ENCODE measurements at places on chromosomes 16 and 17.

- DNase-seq = no peak
Measured at GRCh38 chr16:86232496-86232895, 277.8 kb upstream of the FOXF1 start.

- peak; percentile 86 for DNase-seq
Measured at GRCh38 chr17:44919885-44920564, 4.7 kb upstream of the GFAP start.

- no peak for DNase-seq
Measured at GRCh38 chr16:13150181-13150885, 248.9 kb downstream of the SHISA9 start.

DNA sequence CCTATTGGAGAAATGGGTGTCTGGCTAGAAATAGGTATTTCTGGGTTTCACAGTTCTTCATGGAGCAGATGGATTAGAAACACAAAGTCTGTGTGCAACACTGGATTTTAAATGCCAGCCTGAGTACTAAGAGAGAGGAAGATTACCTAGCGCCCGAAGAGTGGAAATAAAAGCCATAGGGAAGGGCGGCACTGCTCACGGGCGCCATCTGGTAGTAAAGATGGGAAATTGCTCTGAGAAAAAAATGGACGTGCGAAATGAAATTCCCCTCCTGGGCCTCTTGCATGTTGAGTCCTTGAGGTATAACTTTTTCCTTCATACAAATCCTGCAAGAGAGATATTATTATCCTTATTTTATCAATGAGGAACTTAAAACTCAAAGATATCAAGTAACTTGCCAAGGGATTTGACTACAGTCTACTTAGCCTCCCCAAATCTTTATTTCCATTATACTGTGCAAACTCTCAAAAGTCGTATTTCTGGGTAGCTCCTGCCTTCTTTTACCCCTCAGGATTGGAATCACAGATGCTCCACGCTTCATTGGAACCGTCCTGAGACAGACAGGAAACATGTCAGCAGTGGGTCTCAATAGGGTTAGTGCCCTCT, 72.8 kb downstream of the MMD start:
- no peak for DNase-seq

DNA sequence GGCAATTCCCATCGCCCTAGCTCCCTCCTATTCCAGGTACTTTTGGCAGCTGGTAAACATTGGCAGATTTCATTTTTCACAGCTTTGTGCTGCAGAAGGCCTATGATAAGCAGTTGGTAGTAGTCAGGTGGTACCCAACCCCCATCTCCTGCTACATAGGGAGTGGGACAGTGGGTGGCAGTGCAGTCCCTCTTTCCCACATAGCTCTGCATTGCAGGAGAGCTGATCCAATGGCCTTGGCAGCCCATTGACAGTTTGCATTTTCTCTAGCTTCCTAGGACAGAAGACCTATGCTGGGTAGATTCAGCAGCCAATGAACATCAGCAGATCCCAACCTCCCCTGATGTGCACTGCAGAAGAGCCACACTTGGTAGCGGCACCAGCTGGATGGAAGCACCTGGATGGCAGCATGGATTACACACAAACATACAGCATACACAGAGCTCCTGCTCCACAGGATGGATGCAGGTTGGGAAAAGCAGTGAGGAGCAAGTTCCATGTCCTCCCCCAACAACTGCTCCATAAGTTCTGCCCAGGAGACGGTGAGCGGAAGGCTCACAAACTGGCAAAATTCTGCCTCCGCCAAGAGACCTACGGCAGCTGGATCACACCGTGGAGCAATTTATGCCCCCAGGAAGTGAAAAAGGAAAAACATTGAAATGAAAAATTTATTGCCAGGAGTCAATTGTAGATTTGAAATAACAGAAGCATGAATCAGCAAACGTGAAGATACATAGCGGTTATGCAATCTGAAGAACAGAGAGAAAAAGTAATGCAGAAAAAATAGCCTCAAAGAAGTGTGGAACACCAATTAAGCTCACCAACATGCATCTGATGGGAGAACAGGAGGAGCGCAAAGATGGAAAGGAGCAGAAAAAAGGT, 95.7 kb downstream of the CACNG1 start:
- no peak for DNase-seq

DNA sequence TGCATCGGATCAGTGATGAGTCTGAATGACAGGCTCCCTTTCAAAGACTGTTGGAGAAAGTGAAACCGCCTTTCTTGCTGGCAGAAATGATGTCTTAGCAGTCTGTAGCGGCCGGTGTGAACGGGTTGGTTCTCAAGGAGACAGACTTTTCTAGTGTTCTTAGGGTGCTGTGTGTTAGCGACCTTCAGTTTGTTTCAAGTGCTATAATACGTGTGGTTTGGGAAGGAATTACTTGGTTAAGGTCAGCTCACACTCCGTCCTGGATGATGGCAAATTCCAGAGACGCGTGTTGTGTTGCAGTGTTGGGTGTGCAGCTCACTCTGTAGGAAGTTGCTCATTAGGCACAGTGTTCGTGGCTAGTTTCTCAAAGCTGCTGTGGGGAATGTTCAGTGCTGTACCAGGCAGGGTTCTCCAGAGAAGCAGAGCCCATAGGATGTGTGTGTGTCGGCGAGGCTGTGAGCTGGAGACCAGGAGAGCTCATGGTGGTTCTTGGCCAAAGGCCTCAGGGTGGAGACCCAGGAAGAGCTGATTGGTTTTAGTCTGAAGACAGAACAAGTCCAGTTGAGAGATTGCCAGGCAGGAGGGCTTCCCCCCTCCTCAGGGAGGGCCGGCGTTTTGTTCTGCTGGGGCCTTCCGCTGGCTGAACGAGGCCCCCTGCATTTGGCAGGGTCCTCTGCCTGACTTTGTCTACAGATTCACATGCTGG, 37.6 kb downstream of the ZNF750 start:
- no peak for DNase-seq

GRCh38 chr17:70644096-70644495, 474.8 kb downstream of the KCNJ2 start:
- no peak for DNase-seq

DNA sequence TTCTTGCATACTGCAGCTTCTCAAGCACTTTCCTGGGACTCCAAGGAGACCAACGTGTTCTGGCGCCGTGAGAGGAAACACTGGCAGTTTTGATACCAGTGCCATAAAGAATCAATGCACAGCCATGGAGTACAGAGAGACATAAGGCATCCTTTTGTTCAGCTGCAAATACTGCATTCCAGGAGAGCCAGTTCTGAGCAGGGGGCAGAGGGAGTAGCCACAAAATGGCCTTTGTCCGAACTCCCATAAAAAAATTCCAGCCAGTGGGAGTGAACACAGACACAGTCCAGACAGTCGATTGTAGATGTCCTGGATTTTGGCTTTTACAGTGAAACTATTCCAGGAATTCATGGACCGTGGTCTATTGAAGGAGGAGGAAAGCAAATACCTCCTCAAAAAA, 36.2 kb upstream of the TEKT3 start:
- DNase-seq = no peak
